ENCODE measurements at places on chromosomes 12 and 14. TPM values are rescaled to one million over a fixed set of nuclear protein-coding genes. Genes with fewer than 3 reads are reported as not detected.

DNA sequence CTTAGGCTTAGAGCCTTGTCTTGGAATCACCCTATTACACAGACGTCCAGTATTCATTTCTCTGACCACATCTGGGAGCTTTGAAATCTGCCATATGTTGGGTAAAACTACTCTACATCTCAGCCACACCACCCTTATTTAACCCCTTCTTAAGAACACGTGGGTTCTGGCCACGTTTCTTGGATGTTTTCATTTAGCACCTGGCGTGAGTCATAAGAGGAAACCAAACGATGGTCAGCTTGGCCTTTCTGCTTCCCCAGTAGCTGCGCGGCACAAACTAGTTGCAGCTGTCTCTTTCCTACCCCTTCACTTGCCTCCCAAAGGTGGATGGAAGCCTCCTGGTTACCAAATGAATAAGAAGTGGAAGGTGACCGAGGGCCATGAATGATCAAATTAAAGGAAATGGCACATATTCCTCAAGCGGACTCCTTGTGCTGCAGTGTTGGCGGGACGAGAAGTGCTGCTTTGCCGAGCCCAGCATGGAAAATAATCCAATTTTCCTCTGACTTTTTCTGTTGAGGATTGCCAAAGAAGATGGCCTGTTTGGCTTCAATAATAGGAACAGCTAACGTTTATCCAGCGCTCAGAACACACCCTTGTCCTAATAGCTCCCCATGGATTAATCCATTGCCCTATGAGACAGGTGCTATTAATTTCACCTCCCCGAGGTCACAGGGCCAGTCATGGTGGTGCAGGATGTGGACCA, 154.1 kb downstream of the ZNF664 start:
- DNase-seq = peak; percentile 73

DNA sequence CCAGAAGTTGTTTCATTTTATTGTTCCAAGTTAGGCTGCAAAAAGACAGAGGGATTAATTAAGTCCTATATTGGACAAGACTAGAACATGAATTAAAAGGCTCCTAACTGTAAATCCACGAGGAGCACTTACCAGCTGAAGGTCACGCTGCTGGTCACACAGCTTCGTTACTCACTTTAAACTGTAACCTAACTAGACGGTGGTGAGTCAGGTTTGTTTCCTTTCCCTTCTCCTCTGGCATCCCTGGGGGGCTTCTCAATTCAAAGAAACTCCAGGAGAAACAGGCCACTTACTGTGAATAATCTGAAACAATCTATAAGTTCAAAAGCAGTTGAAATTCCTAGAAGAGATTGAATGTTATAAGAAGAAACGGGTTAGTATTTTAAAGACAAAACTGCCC, 331.4 kb downstream of the BCAT1 start:
- no peak for DNase-seq

DNA sequence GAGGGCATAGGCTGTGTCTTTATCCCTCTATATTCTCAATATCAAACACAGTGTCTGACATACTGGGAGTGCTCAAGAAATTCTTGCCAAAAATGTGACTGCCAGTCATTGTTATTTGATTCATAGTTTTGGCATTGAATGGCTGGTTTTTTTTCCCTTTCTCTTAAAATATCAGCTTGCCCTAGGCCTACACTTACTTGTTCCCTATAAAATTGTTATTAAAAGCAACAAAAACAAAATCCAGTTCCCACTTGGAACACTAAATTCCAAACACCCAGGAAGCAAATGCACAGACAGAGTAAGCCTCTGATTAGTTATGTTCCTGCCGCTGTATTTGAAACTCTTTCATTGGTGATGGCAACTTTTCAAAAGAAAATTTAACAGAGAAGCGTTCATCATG, 110.7 kb downstream of the WIF1 start:
- DNase-seq = no peak

- no peak for DNase-seq
These were observed 2.6 kb upstream of the WNK1 start for GRCh38 chr12:749751-750270.

- DNase-seq = no peak
These were observed 11.1 kb downstream of the ARF3 start for GRCh38 chr12:48946205-48946604.

GRCh38 chr12:15731940-15732339, 57.2 kb downstream of the EPS8 start:
- DNase-seq = peak; percentile 25

GRCh38 chr12:94761559-94761958, 111.2 kb upstream of the TMCC3 start:
- DNase-seq = no peak

- DNase-seq = no peak
These were observed 534.2 kb upstream of the MIS18BP1 start for GRCh38 chr14:45787167-45787566.

DNA sequence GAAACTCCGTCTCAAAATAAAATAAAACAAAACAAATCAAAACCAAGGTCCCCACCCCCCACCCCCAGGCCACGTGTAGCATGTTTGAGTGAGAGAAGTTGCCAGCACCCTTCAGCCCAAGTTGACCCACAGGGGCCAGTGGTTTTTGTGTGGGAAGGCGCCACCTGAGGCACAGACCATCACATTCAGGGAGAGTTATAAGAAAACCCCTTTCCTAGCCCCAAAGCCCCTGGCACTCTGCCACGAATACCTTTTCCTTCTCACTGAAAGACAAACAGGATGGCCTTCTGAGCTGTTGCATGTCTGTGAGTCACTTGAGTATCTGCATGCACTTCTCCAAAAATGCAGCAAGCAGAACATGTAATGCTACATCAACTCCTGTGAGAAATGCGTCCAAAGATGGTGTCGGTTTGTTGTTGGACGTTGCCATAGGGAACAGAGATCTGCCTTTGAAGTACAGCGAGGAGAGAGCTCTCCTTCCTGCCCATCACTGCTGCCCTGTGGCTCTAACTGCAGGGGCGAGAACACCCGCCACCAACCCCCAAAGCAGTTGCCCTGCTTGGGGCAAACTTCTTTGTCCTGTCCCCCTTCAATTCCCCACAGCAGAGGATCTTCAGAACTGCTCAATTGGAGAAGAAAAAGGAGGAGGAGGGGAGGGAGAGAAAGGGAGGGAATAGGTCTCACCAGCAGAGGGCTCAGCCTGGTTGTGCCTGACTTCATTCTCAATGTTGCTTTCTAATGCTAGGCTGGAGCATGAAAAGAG, 2.7 kb upstream of the TRAF3 start:
- DNase-seq = peak; percentile 96

DNA sequence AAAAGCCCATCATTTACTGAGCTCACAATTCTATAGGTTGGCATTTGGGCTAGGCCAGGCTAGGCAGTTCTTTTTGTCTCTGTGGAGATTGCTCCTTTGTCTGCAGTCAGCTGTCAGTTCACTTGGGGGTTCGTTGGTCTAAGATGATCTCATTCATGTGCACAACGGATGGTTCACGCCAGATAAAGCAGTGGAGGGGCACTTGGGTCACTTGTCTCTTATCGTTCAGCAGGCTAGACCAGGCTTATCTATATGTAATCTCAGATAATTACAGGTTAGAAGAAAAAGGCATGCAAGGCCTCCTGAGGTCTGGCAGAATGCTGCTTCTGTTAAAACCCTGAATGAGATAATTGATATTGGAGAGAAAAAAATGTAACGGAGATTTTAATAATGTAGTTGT, 119.0 kb upstream of the ATP2B1 start:
- DNase-seq = no peak

- DNase-seq = no peak
These were observed 139.0 kb downstream of the DPF3 start for GRCh38 chr14:72754949-72755348.

- DNase-seq = no peak
These were observed 10.2 kb upstream of the OR11G2 start for GRCh38 chr14:20180486-20180885.

- no peak for DNase-seq
These were observed 8.7 kb downstream of the NT5DC3 start for GRCh38 chr12:103832048-103832997.

GRCh38 chr12:109948368-109948767, 47.8 kb downstream of the GIT2 start:
- no peak for DNase-seq

GRCh38 chr12:120466560-120467315, 2.8 kb downstream of the SRSF9 start:
- no peak for DNase-seq

GRCh38 chr14:64604001-64604400, 54.2 kb downstream of the PPP1R36 start:
- DNase-seq = no peak

Gene SUPT16H
- 119 TPM for total RNA-seq

Gene MGP
- total RNA-seq = 1.2 TPM

Gene GPR137C
- 0.72 TPM for total RNA-seq

Gene LHX5
- not detected for total RNA-seq

Gene KCNH5
- total RNA-seq = not detected
